ENCODE measurements at places on chromosomes 4 and X.

- DNase-seq, result peak; percentile 73
These were observed at the start of gene EVC2 for GRCh38 chr4:5708449-5709206. Gene EVC2, minus strand, starts transcription at chr4:5708559. Its CDS starts 46 bp downstream, at chr4:5708513.

GRCh38 chr4:76997077-76997476 is 47.5 kb downstream of the SEPTIN11 start:
- DNase-seq, result no peak

DNA sequence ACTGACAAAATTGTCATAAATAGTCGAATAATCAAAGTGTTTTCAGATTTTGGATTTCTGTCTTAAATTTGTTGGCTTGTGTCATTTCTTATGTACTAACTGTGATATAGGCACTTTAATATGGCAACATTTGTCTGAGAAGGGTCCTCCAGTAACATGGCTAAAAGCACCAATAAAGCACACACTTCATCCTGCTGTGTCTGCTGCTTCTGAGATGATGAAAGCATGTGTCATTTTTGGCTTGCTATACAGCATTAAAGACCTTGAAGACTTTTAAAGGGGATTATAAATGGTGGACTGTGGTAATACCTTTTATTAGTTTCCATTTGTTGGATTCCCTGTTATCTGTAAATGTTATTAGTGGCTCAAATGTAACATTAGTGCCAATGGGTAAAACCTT is 551.8 kb upstream of the GRID2 start:
- DNase-seq, result no peak

GRCh38 chrX:19193565-19193964 is 71.3 kb upstream of the ADGRG2 start:
- DNase-seq, result peak; percentile 15

- DNase-seq, result no peak
These were observed 19.2 kb upstream of the BCOR start for GRCh38 chrX:40116925-40117324.

- no peak for DNase-seq
These were observed 556.7 kb upstream of the BOD1L1 start for GRCh38 chr4:14184265-14184664.

- DNase-seq, result no peak
These were observed 137.9 kb upstream of the FAM241A start for GRCh38 chr4:112007391-112007790.

DNA sequence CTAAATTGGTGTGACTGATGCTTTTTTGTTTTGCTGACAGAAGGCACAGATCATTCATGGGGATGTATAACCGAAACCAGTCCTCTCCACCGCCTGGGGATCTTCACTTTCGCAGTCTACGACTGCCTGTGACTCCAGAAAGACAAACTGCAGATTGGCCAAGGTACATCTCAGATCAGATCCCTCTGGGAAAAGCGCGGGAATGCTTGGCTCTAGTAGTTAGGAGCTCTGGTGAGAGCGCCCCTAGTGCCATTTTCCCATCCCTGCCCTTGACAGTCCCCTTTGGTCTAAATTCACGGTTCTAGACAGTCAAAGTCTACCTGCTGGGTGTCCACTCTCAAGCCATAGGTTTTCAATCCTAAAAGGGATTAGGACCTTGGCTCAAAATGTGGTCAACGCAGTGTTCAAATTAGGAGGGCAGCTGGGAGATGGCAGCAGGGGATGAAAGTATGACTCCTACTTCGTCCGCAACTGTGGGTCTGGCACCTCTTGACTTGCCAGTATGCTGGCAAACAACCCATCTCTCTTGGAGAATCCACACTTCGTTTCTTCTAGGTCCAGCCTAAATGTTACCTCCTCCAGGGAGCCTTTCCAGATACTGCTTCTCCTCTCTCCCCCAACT is 6.9 kb upstream of the HAND2 start:
- DNase-seq, result peak; percentile 81

DNA sequence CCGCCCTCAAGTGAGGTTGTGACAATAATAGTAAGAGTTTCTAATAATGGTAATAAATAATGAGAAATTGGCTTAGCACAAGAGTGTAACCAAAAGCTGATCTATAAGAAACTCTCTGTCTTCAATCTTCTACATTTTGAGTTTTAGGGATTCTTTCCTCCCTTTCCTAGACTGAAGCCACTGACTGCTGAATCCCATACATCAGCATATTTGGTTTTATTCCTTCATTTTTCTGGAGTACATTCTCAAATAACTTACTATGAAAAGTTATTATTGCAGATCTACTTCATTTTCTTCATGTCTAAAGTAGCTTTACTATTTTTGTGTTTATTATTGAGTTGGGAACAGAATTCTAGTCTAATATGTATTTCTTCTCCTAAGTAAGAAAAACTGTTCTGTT is 49.9 kb upstream of the ADAD1 start:
- DNase-seq, result no peak

DNA sequence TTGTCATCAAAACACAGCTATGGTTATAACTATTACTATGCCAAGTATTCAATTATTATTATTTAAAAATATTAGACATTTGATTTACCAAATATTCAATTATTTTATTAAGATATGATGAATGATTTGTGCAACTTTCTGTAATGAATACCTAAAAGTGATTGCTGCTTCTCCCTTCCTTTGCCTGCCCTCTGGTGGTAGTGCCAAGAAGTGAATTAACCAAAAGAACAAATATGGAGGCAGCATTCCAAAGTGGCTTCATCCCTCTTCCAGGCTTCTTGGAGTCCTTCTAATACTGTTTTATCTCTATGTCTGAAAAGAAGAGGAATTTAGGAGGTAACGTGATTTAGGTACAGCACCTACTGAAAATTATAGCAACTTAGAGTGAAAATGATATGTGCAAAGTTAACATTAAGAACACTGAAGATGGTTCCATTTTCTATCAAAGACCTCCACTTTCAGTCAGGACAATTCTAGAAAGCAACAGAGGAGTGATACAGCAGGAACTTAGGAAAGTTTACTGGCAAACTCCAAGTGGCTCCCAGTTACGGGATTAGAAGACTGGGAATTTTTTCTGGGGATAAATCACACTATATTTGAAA is 43.0 kb downstream of the ENPEP start:
- DNase-seq, result no peak

DNA sequence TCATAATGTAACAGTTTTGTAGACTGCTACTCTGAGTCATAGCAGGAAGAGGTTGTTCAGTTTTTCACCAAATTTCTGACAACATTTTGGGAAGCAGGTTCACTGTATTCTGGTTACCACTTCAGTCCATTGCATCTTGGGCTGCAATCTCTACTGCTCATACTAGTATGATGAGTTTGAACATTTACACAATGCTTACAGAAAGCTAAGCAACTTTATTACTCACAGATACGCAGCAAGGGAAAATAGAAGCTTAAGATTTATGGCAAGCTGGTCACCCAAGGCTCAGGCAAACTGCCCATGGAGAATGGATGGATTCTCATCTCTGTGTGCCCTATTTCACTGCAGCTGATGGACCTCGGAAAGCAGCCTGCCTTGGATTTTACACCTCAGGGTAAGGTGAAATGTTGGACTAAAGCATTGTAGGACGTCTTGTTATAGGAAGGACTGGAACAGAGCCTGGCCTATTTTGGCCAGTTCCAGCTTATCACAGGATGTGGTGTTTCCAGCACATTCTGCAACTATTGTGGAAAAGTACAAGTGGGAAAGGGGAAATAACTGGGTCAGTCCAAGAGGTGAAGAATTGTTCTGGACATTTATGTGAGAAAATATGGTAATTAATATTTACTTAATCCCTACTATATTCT is 887.1 kb upstream of the AGA start:
- no peak for DNase-seq

DNA sequence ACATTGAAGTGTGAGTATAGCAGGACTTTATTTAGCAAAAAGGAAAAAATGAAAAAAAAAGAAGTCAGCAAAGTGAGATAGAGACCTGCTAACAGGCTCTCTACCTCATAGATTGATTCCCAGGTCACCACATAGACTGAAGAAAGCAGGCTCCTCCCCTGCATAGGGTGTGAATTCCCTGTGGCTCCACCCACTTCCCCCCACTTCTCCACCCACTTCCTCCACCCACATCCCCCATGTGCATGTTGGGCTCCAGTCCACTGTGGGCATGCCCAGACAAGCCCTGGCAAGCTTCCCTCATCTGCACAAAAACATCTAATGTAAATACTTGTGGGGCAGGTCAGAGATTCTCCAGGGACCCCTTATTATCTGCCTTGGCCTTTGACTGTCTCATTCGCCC is 97.8 kb downstream of the TMEM47 start:
- DNase-seq, result peak; percentile 52

GRCh38 chr4:131408102-131408501 is 1741.0 kb upstream of the PCDH10 start:
- no peak for DNase-seq

DNA sequence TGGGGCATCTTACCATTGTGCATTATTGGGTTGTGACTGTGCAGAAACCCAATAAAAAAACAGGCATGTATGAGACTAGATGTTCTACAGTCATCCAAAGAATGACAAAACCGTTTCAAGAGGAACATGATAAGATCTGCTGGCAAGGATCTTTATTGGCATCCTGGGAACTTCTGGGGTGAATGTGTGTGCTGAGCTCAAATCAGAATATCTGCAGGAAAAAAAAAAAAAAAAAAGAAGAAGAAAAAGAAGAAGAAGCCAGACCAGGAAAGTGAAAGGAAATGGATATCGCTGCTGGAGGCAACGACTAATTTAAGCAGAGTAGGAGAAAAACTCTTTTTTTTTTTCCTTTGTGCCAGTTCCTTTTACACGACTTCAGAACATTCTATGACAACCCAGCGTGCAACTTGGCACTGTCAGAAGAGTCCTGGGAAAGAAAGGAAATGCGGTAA is 484.2 kb upstream of the BOD1L1 start:
- DNase-seq, result no peak

GRCh38 chrX:130321550-130321949 is 18.2 kb upstream of the SLC25A14 start:
- no peak for DNase-seq

Data from WTC11 (cell line).